ENCODE measurements at places on chromosomes 7 and 10.
A peak's percentile ranks its signal among the peaks of the same experiment; 100 is the strongest.

GRCh38 chr10:5776136-5776880 lies 36.9 kb downstream of the GDI2 start:
- no peak for DNase-seq

DNA sequence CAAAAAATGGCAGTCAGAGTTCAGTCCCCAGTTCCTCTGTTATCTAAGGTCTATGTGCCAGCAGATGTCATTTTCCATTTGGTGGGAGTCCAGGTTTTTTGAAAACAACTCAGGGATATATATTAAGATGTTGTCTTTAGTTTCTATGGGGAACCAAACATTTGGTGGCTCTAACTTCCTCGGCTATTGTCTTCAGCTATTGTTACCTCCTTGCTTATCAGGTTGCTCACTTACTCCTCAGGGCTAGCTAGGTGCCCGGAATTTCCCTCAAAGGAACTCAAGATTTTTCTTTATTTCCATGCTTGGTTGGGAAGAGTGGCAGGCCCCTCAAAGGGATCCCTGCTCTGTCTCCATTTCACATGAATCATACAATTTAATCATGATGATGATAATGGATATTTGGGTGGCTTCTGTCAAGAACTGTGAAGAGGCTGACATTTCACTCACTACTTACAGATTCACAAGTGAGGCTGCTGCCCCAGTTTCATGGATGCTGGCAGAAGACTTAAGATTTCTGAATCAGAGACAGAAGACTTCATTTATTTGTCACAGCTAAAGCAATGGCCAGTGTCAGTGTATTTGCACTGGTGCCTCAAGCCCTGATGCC lies 182.8 kb downstream of the PKD1L1 start:
- DNase-seq, result no peak

DNA sequence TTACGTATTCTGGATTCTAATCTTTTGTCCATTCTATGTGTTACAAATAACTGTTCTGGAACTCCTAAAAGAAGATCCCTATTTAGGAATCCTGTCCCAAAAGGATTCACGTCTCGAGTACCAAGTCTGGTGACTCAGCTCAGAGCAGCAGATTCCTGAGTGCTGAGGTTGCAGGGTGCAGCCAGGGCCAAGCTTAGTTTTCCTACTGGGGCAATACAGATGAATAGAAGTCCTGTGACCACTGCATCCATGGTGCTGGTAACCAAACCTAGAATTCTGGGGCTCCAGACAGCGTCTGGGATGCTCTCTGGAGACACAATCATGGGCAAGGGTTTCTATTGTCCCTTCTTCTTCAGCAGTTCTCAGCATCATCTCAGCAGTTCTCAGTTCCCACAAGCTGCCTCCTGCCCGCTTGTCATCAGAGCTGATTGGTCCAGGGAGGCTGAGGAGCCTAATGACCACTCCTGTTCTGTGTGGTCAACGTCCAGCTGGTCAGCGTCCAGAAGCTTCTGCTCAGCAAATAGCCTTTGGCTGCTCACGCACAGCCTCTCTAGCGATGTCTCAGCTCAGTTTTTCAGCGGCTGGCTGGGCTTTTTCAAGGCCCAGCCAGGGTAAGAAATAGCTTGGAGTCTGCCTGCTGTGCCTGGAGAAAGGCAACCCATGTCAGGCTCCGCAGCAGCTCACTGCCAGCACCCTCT lies 50.4 kb upstream of the C7orf33 start:
- peak; percentile 66 for DNase-seq

DNA sequence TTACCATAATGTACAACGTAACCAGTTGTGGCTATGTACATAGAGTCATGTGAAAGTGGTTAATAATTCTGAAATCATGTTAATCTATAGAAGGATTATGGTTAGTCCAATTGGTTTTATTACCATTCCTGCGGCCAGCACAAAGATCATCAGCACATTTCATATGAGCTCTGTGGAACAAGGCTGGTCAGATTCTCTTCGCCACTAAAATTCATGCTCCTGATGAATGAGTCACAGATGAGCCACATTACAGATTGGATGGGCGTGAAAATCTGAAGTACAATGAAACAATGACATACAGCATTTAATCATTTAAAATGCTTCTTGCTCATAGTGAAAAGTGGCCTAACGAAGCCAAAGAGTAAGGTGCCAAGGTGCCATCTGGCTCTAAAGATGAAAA lies 716.2 kb upstream of the PHF14 start:
- DNase-seq, result no peak

DNA sequence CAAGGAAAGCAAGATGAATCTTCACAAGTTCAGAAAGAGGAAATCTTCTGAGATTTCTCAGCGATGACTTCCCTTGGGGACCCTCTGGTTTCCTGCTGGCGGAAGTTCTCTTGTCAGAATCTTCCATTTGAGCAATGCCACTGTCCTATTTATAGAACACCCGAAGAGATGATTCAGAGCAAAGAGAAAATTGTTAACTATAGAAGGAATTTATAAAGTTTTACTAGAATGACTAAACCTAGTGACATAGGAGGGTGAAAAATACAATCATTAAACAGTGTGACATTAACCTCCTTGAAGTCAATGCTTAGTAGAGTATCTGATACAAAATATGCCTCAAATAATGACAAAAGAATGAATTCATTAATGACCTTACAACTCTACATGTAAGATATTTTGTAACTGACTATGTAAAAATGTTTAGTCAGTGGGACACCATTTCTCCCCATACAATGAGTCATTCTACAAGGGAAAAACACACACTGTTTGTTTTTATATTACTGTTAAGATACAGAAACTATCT lies 206.5 kb upstream of the CNTNAP2 start:
- no peak for DNase-seq

GRCh38 chr7:104206841-104207240 lies 972 bp downstream of the ORC5 start:
- DNase-seq, result peak; percentile 0

GRCh38 chr7:44477063-44477830 lies 13.2 kb downstream of the NUDCD3 start:
- peak; percentile 54 for DNase-seq

- no peak for DNase-seq
These were observed 186.2 kb downstream of the USP6NL start for GRCh38 chr10:11425296-11425610.

- no peak for DNase-seq
These were observed 240.0 kb upstream of the PPP1R3A start for GRCh38 chr7:114158854-114159253.

- DNase-seq, result no peak
These were observed 563 bp downstream of the STAM start for GRCh38 chr10:17644485-17644943.

GRCh38 chr10:86756511-86757112 lies at the start of gene BMPR1A:
Gene BMPR1A (plus strand): TSS chr10:86756619. CDS start chr10:86876019, 119,400 bp downstream.
- DNase-seq, result no peak

DNA sequence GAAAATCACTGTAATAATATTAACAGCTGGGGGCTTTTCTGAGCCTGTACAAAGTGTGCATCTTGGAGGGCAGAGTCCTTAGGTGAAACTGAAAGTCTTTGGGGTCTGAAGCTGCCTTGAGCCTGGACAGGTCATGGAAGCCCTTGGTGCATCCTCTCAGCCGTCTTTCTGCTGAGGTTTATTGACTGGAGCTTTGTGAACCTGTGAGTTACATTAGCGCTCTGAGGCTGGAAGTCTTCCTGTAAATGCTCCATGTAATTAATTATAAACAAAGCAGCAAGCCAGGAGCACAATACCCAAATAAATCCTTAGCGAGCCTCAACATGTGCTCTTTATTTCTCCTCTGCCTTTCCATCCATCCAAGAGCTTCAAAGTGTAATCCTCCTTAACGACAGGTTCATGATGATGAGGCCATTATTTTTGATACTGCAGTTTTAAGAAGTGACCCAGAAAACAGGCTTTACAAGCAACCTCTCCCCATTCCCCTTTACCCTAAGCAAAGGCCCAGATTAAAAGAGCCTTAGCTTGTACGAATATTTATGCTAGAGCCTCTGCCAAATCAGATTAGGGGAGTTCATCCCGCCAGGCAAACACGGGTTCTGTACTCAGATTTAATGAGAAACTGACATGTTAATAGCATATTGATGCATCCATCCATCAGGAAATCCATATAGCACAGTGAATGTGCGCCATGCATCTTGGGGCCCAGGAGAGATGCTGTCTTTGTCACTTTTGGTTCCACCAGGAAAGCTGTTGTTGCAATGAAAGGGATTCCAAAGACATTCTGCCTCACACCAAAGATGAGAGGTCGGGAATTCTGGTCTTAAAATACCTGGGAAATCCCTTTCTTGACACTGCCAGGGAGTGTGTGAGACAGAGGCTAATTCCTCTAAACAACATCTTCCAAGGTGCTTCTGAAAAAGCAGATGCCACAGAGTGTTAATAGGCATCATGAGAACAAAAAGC lies 118.1 kb downstream of the ANLN start:
- DNase-seq, result no peak

GRCh38 chr7:151025924-151026671 lies 1.8 kb upstream of the ATG9B start:
- peak; percentile 87 for DNase-seq

GRCh38 chr10:80075781-80076180 lies 2.7 kb upstream of the TMEM254 start:
- DNase-seq, result peak; percentile 59

DNA sequence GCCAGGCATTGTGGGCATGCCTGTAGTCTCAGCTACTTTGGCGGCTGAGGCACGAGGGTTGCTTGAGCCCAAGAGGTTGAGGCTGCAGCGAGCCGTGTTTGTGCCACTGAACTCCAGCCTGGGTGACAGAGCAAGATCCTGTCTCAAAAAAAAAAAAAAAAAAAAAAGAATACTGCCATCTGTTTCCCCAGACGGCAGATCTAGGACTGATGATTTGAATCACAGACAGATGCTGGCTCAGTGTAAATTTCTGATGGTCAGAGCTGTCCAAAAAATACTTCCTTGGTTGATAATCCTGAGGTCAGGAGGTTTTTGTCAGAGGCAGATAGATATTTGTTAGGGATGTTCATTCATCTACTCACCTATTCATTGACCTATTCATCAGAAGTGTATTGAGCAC lies 130.7 kb downstream of the REEP3 start:
- DNase-seq, result no peak

DNA sequence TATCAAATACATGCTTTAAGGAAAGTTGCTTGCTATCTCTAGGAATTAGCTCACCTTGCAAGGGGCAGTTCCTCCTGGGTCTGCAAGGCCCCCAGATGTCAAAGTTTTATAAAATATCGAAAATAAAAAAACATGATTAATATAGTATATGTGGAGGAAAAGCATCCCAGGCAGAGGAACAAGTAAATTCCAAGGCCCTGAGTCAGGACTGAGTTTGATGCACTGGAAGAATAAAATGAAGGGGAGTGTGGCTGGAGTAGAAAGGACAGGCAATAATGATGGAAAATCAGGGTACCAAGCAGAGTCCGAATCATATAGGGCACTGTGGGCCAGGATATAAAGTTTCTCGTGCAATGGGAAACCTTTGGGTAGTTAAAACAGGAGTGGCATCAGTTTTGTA lies 112.4 kb upstream of the EEPD1 start:
- no peak for DNase-seq

DNA sequence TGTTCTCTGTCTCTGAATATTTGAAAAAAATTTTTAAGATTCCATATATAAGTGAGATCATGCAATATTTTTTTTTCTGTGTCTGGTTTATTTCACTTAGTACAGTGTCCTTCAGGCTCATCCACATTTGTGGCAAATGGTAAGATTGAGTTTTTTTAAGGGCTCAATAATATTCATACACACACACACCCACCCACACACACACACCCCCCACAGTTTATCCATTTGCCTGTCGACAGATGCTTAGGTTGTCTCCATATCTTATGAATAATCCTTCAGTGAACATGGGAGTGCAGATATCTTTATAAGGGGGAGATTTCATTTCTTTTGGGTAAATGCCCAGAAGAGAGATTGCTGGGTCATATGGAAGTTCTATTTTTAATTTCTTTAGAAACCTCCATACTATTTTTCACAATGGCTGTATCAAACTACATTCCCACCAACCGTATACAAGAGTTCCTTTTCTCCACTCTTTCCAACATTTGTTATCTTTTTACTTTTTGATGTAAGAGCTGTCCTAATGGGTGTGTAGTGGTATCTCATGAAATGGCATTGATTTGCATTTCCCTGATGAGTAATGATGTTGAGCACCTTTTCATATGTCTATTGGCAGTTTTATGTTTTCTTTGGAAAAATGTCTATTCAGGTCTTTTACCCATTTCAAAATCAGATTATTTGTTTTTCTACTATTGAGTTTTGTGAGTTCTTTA lies 35.0 kb downstream of the AUTS2 start:
- no peak for DNase-seq

- no peak for DNase-seq
These were observed 165.3 kb downstream of the TRIL start for GRCh38 chr7:28792858-28793257.

GRCh38 chr10:48574322-48574796 lies 30.5 kb downstream of the ARHGAP22 start:
- DNase-seq, result no peak

GRCh38 chr7:28922624-28923331 lies 35.4 kb downstream of the TRIL start:
- peak; percentile 38 for DNase-seq

DNA sequence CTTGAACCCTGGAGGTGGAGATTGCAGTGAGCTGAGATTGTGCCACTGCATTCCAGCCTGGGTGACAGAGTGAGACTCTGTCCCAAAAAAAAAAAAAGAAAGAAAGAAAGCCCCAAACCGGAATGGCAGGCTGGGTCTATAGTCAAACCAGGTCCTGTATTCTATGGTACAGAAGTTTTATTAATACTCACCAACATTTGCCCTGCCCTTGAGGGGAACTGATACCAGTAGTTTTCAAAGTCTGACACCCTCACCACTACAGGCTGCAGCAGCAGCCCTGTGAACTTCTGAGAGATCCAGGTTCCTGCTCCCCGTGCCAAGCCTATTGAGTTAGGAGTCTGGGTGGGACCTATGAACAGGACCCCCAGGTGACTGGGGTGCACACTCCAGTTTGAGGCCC lies 80.6 kb downstream of the RGS10 start:
- DNase-seq, result no peak

DNA sequence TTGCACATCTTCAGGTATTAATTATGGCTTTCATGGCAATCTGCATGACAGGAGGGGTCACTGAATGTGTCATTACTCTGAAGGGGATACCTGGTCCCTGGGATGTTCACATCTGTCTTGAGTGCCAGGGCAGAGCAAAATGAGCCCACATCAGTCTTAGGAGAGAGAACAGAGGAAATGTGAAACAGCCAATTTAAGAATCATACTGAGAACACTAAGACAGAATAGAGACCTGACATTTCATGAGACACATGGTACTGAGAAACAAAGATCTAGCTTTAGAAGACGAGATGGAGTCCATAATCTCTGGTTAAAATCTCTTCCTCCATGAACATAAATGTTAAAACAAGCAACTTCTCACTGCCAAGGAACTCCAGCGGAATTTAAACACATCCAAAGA lies 34.1 kb upstream of the FZD1 start:
- no peak for DNase-seq

DNA sequence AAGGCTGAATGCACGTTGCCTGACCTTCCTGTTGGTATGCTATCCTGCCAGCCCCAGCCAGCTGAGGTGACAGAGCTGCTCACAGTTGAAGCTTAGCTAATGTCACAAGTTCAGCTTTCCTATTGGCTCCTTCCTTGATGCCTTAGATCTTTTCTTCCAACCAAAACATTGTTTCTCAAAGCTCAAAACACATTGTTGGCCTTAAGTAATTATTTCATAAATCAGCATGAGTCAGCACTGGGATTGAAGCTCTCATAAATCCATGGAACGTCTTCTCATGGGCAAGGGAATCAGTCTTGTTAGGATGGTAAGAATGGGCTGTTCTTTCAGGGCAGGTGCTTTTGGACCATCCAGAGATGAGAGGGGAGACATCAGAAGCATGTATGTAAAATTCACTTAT lies 128.1 kb upstream of the SAMD8 start:
- DNase-seq, result no peak

Data from foreskin keratinocyte (primary cell).